ENCODE measurements at places on chromosomes 4 and X.

- no peak for DNase-seq
Measured at GRCh38 chr4:127268367-127268766, 364.4 kb upstream of the INTU start.

- DNase-seq = no peak
Measured at GRCh38 chr4:11931266-11931820, 502.6 kb upstream of the HS3ST1 start.

DNA sequence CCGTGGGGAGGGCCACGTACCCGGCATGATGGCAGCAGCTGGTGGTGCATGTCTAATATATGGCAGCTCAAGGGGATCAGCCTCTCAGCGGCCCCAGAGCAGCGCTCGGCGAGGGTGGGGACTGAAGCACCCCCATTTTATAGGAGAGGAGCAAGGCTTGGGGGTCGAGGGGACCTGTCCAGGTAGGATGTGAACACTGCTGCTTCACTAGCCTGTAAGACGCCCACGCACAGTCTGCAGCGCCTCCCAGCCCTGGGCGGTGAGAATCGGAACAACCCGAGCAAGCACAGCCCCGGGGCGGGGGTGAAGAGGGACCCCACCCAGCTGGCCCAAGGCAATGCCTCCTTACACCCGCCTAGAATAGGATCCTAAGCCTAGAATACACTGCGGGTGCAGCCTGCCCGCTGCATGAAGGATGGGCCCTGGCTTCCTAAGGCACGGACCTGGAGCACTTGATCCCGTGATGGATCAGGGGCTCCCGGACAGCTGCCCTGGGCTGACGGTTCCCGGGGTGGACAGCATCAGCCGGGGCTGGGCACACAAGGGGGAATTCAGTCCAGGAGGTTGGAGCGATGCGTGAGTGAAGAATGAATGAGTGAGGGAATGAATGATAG, 17.6 kb downstream of the ADRA2C start:
- DNase-seq = no peak

- DNase-seq = no peak
Measured at GRCh38 chr4:161856711-161857326, 307.0 kb downstream of the FSTL5 start.

DNA sequence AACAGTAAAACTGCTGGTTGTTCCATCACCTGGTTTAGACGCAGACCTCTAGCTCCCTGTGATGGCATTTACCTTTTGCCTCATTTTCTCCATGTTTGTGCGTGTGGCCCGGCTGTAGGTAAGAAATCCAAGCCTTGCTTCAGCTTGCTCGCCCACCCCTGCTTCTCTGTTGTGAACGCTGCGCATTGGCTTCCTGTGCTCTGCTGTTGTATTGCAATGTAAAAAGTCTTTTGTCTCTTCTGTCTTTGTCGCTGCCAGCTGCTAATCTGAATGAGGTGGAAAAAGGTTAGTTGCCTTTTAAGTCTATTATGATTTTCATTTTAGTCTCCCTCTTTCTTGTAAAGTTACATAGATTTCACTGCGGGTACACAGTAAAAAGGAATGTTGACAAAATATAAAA, 127.3 kb upstream of the PACRGL start:
- DNase-seq = no peak

Data from activated naive CD8-positive, alpha-beta T cell treated with anti-CD3 and anti-CD28 coated beads, Interleukin-2, amount 50 U/mL, for 16 hours (primary cell).